Activated CD4-positive, alpha-beta T cell treated with anti-CD3 and anti-CD28 coated beads for 4 hours (primary cell): ENCODE measurements at places on chromosomes 16 and 17.

DNA sequence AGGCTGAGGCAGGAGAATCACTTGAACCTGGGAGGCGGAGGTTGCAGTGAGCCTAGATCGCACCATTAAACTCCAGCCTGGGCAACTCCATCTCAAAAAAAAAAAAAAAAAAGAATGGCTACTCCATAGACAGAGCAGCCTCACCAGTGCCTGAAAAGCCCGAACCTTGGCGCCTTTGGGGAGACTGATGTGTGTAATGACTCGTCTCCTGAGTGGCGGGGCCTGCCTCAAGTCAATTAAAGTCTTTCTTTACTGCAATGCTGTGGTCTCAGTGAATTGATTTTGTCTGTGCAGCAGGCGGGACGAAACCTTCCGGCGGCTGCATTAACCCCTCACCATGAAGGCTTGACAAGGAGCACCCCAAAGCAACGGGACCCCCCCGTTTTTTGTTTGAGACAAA lies 3.5 kb upstream of the UQCC4 start:
- no peak for DNase-seq

- DNase-seq: no peak
Observed at GRCh38 chr16:80966617-80967016, 40.1 kb downstream of the CMC2 start.

- DNase-seq: no peak
Observed at GRCh38 chr16:3274490-3274889, 8.8 kb upstream of the ZNF263 start.

- DNase-seq: no peak
Observed at GRCh38 chr16:22312897-22313781, 15.9 kb downstream of the POLR3E start.

DNA sequence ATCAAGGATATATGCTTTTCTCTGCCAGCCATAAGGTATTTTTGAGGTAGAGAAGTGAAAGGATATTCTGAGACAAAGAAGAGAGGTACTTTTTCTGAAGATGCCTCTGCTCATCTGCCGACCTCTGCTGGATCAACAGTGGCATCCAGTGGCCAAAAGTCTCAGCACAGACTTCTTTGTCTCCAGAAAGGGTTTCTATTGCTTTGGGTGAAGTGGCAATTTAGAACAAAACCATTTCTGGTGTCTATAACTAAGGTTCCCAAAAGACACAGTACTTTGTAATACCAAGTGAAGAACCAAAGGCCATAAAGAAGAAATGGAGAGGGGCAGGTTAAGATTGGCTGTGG lies 155.2 kb upstream of the C17orf78 start:
- peak; percentile 11 for DNase-seq

DNA sequence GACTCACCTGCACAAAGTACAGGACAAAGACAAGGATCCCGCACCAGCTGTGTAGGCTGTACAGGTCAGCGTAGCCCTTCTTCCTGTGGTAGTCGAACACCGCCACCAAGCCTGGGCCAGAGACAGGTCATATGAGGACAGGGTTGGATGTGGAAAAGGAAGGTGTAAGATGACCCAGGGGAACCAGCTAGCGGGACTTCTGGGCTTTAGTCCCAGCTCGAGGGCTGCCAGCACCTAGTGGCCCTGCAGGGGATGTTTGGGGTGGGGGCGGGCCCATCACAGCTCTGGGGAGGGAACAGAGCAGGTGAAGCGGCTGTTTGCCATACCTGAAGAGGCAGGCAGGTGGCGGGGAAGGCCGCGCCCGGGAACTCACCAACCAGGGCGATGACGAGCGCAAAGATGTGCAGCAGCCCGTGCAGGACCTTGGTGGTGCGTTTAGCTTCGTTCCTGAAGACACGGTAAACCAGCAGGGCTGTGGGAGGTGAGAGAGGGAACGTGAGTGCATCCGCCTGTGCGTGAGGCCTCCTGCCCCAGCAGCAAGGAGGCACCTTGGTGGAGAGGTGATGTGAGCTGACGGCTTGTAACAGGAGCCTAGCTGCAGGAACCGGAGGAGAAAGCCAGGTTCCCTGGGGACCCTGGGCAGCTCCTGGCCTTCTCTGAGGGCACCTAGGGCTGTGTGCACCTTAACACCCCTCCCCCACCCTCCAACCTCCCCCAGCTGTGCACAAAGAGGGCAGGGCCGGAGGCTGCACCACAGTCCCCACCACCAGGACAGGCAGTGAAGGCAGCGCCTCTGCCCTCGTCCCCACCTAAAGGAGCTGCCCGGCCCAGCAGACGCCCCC lies 10.2 kb downstream of the CYB561 start:
- no peak for DNase-seq

- DNase-seq: no peak
Observed at GRCh38 chr17:46979147-46979863, at the start of gene RPRML. Gene RPRML, minus strand, starts transcription at chr17:46979253. Its CDS starts 246 bp downstream, at chr17:46979007.

DNA sequence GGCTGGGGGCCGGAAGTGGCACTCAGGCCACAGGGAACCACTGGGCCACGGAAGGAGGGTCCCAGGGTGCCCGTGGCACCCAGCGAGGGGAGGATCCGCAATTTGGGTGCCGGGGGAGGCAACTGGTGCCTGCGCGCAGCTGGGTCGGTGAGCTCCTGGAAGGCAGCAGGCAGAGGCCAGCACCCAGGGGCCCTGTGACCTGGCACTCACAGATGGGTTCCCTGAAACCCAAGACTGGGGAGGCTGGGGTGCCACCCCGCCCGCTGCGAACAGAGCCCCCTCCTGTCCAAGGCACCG lies 663 bp downstream of the SSTR5 start:
- no peak for DNase-seq

GRCh38 chr17:61399131-61400065 lies at the start of gene TBX2:
Gene TBX2, plus strand, starts transcription at chr17:61399843. Its CDS starts 334 bp downstream, at chr17:61400177.
- DNase-seq: no peak

DNA sequence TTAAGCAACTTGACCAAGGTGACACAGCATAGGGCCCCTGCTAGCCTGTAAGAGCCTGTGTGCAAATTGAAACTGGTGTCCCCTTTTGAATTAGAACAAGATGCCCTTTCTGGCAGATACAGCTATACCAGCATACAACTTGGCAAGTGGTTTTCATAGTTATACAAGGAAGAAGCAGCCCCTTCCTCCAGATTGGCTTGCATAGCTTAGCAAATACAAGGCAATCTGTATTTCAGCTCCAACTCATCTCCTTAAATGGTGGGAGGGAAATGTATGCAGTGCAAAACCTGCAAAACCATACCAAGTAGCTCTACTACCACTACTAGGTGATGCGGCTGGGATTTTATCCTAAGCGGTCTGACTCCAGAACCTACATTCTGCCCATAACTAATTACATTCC lies 427.1 kb downstream of the HAPSTR1 start:
- no peak for DNase-seq

DNA sequence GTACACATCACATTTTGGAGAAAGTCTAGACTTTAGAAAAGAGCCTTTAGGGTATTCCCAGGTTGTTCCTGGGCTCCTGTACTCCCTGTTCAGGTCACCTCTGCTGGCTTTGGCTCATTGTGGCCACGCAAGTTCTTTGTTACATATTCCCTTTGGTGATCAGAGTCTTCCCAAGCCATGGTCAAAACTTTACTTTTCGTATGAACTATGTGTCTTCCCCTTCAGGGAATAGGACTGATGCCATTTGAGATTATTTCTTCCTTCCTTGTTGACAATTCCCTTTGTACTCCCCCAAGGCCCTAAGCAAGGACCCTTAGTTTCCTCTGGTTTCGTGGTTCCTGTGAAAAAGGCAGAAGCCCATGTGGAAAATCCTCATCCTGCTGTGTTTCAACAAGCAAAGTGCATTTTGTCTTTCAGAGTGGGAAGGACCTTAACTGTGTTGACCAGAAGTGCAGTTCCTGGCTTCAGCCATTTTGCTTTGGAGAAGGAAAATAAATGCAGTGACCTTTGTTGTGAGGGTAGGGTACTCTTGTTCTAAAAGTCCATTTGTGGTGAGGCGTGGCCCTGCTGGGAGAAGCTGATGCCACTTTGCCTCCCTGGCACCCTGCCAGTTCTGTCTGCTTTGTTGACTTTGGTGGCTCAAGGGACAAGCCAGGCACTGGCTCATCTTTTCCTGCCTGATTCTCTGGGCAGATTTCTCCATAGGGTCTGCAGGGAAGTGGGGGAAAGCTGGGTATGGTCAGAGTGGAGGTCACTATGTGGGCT lies 55.1 kb downstream of the ZNRF1 start:
- no peak for DNase-seq

DNA sequence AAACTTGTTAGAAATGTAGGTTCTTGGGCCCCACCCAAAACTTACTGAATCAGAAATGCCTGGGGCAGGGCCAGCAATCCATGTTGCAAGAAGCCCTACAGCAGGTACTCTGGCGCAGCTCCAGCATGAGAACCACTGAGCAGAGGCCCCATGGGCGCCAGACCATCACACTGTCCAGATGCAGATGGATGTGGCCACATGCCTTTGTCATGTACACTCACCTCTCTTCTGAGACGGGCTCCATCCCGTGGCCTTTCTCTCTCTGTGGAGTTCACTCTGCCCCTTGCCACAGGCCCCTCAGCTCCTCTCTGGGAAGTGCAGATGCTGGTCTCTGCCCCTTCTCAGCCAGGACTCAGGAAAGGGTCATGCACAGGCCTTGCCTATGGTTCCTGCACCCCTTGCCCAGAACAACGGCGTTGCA lies 2.3 kb upstream of the CCNF start:
- DNase-seq: no peak

DNA sequence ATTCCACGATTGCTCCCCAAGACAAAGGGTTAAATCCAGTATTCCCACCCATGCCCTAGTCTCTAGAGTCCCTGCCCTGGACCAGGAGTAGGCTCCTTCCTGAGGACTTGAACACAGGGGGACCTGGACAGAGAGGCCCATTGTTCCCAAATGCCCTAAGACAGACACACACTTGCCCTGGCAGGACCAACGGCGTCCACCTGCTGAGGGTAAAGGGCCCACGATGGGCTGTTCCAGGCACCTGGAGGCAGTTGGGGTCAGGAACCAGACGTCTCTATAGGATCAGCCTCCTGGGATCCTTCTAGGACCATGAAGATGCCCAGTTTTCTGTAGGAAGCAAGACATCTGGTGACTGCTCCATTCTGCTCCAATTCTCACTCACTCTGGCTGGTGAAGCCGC lies 39.3 kb downstream of the TNFRSF13B start:
- no peak for DNase-seq

DNA sequence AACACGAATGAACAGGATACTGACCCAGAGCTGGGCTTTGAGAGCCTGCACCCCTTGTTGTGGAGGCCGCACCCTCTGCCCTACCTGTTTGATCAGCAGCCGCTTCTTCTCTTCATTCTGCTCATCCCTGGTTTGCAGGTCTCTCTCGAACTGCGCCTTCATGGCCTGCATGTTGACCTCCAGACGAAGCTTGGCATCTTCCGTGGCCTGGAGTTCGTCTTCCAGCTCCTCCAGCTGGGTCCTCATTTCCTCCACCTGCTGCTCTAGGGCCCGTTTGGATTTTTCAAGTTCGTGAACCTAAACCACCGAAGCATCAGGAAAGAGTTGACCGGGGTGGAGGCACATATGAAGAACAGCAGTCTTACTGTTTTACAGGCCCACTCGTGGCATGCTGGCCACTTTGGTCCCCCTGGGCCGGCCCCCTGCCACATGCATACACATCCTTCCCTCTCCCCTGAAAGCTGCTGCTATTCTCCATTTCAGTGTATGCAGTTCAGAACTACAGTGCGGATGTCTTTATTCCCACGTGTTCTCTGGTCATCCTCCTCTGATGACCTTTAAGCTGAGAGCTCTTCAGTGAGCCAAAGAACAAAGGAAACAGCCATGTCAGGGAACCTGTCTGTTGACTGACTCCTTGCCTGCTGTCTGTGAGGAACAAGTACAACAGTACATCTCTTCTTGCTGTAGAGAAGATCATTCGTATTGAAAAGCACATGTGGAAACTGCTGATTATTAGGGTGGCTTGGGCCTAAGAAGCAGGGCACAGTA lies 54.8 kb downstream of the NDEL1 start:
- DNase-seq: no peak

DNA sequence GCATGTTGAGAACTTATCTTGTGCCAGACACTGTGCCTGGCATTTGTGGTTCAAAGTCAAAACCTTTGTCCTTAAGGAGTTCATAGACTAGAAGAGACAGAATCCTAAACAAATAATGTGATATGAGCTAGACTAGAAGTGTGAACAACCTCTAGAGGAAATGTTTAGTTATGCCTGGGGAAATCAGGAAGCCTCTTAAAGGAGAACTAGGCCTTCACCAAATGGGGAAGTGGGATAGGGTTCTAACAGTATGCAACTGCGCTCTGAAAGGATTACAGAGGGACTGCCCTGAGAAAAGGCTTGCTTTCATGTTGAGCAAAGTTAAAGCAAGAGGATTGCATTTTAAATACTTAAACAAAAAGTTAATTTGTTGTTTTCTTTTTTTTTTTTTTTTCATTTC lies 4.9 kb downstream of the RUNDC1 start:
- no peak for DNase-seq

DNA sequence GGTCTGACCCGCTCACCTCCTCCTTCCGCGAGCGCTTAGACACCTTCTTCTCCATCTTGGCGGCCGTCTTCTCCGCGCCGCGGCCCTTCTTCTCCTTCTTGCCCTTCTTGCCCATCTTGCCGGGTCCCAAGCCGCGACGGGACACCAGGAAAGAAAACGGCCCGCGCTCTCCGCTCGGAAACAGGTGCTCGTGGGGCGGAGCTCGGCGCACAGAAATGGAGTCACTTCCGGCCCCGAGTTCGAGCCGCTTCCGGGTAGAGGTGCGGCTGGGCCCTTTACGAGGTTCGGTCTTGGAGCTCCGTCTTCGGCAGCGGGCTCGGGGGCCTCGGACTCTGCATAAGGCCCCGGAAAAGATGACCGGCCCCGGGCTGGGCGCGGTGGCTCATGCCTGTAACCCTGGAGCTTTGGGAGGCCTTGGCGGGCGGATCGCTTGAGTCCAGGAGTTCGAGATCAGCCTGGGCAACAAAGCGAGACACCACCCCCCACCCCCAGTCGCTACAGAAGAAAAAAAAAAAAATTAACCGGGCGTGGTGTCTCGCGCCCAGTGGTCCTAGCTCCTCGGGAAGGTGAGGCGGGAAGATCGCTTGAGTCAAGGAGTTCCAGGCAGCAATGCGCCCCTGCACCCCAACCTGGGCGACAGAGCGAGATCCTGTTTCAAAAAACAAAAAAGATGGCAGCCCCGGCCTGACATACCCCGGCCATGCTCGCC lies at the start of gene KLHDC4:
KLHDC4 (minus strand) TSS at position 211 of the 709 bp plus-strand sequence; CDS start at position 115, 96 bp downstream.
- peak; percentile 88 for DNase-seq

GRCh38 chr17:19533036-19533717 lies 477 bp upstream of the SLC47A1 start:
- DNase-seq: no peak

DNA sequence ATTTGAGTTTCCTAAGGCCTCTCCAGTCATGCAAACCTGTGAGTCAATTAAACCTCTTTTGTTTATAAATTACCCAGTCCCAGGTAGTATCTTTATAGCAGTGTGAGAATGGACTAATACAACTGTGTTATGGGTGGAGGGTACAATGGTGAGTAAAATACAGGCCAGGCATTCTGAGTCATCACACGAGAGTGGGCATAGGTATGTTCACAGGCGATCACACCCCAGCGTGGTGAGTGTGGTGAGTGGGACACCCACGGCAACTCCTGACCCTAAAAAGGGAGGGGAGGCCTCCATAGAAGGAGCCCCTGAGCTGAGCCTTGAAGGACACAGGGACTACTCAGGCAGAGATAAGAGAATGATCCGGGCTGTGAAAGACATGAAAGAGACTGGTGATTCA lies 22.6 kb upstream of the MAPT start:
- DNase-seq: no peak

- DNase-seq: no peak
Observed at GRCh38 chr16:81497690-81498089, 53.1 kb downstream of the CMIP start.

- no peak for DNase-seq
Observed at GRCh38 chr16:66705790-66706505, 9.4 kb upstream of the CMTM4 start.

- DNase-seq: no peak
Observed at GRCh38 chr17:73358668-73359067, 46.9 kb upstream of the CDC42EP4 start.
